Stimulated activated CD4-positive, alpha-beta T cell treated with anti-CD3 and anti-CD28 coated beads, Interleukin-4, amount 100 ng/mL, for 48 hours (primary cell): ENCODE measurements at places on chromosomes 12 and 14.

GRCh38 chr12:55788546-55788945 lies 29.0 kb downstream of the SARNP start:
- no peak for DNase-seq

DNA sequence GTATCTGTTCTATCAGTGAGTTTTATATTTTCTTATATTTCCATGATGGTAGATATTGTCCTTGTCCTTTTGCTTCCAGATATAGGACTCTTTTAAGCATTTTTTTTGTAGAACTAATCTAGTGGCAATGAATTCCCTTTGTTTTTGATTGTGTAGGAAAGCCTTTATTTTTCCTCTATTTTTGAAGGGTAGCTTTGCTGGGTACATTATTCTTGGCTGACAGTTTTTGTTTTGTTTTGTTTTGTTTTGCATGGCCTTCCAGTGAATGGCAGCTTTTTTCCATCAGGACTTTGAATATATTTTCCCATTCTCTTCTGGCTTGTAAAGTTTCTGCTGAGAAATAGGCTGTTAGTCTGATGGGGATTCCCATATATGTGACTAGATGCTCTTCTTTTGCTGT lies 70.2 kb upstream of the MUCL1 start:
- no peak for DNase-seq

DNA sequence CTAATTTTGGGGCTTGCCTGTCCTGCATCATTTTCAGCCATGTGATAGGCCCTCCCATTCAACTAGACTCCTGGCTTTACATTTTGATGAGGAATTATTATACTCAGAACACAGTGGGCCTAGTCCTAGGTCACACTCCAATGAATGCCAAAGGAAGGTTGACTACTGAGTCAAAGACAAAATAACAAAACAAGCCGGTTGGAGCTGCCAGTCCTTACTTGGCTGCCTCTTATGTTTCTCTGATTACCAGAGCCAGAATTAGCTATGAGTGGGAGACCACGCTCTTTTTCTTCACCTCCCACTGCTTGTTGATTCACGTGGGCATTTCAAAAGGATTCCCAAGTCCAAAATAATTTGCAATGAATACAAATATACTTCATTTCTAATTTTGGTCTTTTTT lies 78.1 kb upstream of the USP44 start:
- DNase-seq: no peak

DNA sequence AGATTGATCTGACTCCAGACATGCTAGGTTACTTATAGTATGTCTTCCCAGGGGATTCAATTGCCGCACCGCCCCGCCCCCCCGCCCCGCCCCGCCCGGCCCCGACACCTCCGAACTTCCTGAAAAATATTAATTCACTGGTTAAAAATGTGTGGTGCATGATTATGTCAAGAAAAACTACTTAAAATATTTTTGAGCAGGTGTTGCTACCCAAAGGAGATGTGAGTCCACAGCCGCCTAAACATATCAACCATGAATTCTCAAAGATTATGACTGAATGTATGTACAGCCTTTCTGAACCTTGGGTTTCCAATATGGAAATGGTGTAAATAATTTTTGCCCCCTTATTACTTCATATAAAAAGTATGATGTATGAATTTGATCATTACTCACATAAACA lies 2.7 kb upstream of the RIMKLB start:
- DNase-seq: no peak

- no peak for DNase-seq
Observed at GRCh38 chr14:51488569-51489220, 163.0 kb upstream of the FRMD6 start.

- no peak for DNase-seq
Observed at GRCh38 chr14:28936601-28937000, 170.0 kb downstream of the FOXG1 start.

- DNase-seq: no peak
Observed at GRCh38 chr12:38120438-38120837, 196.1 kb upstream of the ALG10B start.

DNA sequence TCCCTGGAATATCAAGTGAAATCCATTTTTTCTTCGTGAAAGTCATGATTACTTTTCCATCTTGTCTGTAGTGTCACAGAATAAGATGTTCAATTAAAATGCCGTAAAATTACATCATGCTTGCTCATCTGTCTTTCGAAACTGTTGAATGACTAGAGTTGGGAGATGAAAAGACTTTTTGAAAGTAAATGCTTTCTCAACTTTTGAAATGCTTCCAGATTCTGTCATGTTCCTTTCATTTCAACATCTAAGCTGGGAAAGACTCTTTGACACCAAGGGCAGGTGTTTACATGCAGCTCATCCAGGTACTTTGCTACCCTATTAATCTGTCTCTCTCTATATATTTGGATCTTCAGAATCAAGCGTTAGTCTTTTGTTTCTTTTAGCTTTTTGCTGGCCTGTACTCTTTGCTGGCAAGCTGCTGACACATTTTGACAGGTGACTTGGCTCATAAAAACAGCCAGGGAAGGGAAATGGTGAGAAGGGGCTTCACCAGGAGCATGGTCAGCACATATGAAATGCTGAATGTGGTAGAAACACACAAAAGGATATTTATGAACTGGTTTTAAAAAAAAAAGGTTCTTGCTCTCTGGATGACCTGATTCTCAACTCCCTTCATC lies 77.0 kb upstream of the METAP2 start:
- DNase-seq: no peak

- DNase-seq: no peak
Observed at GRCh38 chr12:55666508-55666907, 29.8 kb downstream of the OR10P1 start.

GRCh38 chr12:104909761-104910160 lies 48.3 kb downstream of the SLC41A2 start:
- no peak for DNase-seq

GRCh38 chr12:132143336-132144071 lies 615 bp downstream of the DDX51 start:
- no peak for DNase-seq

DNA sequence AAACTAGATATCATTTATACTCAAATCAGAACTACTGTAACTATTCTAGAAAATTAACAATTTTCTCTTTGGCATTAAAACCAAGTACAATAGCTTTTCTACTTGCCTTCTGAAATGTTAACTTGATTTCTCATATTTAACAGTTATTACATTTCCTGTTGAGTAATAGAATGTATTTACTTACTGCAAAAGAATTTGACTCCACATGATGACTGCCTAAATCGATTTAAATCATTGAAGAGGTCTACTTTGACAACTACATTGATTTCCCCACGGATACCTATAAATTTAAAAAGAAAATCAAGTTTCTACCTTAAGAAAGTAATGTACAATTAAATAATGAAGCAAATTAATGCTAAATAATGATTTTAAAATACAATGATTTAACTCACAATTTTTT lies 18.9 kb downstream of the C2CD5 start:
- DNase-seq: no peak

DNA sequence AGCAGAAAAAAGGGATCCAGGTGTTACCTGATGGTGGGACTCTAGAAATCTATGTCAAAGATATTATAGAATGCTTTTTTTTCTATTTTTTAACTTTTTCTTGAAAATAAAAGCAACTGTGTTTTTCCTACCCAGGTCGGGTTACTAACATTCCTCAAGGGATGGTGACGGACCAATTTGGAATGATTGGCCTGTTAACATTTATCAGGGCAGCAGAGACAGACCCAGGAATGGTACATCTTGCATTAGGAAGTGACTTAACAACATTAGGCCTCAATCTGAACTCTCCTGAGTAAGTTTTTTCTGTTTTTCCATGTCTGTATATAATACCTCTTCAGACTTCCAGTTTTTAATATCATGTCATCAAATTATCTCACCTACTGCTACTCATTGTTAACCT lies 27.6 kb upstream of the KCNMB4 start:
- no peak for DNase-seq

DNA sequence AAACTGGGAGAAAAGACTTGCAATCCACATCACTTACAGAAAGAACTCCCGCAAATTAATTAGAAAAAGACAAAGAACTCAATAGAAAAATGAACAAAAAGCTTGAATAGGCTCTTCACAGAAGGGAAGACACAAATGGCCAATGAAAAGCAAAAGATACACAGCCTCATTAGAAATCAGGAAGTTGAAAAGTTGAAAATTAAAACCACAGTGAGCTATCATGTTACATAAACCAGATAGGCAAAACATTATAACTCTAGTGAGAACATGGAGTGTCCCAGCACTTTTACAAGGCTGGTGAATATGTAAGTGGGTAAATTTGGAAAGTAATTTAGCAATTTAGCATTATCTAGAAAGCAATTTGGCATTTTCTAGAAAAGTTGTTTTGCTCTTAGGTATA lies 158.4 kb upstream of the RASSF8 start:
- DNase-seq: no peak

GRCh38 chr14:37202265-37202664 lies 4.5 kb downstream of the MIPOL1 start:
- no peak for DNase-seq

GRCh38 chr12:53676656-53677015 lies 753 bp upstream of the ATP5MC2 start:
- DNase-seq: no peak

GRCh38 chr12:75545636-75546035 lies 34.2 kb upstream of the KRR1 start:
- DNase-seq: no peak

DNA sequence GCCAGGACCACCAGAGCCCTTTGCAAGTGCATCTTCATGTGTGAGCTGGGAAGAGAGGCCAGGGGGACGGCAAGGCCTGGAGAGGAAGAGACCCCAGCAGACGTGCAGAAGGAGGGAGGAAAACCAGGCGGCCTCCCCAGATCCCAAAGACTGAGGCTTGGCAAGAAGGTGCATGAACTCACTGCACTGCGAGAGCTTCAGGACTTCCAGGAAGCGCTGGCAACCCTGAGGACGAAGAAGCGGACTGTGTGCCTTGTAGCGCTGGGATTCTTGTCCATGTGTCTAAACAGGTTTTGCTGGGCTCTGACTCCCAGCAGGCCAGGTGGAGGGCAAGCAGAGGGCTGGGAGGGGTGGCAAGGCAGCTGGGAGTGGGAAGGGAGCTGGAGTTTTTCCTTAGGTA lies 939 bp downstream of the TGFB3 start:
- DNase-seq: no peak

DNA sequence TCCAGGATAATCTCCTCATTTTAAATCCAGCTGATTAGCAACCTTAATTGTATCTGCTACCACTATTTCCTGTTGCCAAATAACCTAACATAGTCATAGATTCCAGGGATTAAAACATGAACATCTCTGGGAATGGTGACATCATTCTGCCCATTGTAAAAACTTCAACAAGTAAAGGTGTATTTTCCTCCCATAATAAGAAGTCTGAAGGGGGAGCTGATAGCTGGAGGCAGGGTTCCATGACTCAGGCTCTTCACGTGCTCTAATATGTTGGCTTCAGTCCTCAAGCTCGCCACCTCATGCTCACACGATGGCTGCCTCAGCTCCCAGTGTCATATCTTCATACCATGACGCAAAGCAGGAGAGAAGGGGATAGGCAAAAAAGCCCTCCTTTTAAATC lies 172.0 kb upstream of the VASH1 start:
- no peak for DNase-seq

DNA sequence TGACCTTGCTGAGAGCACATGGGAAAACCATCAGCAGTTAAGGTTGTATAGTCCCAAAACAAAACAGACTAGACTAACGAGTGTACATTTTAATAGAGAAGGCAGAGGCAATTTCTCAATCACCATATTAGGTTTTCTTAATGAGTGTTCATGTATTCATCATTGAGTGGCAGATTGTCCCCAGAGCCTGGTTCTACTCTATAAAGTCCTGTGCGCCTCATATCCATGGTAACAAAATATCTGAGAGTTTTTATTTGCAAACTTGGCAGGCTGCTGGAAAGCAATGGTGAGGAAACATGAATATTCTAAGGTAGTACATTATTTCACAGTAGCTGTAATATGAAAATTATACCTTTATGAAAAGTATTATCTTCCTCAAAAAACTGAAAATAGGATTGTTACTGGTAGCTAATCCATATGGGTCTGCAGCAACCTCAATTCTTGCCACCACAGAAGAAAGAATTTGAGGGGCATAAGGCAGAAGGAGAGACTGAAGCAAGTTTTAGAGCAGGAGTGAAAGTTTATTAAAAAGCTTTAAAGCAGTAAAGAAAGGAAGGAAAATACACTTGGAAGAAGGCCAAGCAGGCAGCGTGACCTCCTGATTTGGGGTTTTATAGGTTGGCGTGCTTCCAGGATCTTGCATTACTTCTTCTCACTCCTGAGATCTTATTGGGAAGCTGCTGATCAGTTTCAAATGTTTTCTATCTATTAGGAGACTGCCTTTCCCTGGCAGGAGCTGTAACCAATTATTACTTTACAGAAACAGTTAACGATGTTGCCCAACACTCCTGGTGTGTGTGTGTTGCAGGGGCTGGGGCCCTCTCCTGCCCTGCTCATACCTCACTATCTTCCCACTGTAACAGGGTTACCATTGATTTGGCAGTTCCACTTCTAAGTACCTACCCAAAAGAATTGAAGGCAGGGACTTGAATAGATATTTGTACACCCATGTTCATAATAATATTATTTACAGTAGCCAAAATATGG lies 154.0 kb upstream of the NUDT4 start:
- DNase-seq: no peak

DNA sequence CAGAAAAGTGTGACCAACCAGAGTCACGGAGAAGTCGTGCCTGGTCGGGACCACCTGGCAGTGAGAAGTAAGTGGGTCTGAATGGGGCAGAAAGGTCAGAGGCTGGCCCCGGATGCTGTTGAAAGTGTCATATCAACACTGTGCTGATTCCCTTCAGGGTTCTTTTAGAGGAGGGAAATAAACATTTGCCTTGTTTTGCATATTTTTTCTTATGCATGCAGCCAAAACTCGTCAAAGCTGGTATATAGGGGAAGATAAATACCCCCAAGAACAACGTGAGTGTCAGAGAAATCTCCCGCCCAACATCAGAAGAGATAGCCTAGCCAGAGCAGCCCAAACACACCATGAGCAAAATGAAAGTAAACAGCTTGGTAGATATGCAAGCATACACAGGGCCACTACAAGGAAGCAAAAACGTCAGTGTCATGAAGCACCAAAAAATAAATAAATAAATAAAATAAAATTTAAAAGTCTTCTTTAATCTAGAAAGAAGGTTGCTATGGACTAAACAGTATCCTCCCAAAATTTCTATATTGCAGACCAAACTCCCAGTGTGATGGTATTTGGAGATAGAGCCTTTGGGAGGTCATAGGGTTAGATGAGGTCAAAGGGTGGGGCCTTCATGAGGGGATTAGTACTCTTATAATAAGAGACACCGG lies 22.1 kb downstream of the EIF5 start:
- DNase-seq: no peak

DNA sequence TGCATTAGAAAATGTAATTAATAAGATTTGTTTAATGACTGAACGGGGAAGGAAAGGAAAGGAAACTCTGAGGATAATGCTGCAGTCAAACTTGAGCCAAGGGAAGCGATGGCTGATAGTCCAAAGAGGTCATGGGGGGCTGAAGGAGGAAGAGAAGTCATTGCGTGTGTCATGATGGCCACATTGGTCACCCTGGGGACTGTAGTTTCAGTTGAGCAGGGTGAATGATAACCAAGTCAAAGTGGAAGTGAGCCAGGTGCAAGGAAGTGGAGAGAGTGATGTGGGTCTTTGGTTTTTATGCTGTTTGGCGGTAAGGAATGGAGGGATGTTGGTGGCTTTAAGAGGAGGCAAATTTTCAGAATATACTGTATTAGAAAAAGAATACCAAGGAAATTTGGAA lies 21.6 kb downstream of the C12orf75 start:
- no peak for DNase-seq

- no peak for DNase-seq
Observed at GRCh38 chr14:29169408-29169807, 402.8 kb downstream of the FOXG1 start.

- no peak for DNase-seq
Observed at GRCh38 chr14:38078393-38078792, 129.3 kb upstream of the SSTR1 start.
